ENCODE measurements at places on chromosomes 11 and 22.

GRCh38 chr11:131940126-131940525 is 569.7 kb downstream of the NTM start:
- DNase-seq: no peak

- peak; percentile 20 for DNase-seq
Observed at GRCh38 chr11:132692891-132693290, 839.4 kb downstream of the OPCML start.

DNA sequence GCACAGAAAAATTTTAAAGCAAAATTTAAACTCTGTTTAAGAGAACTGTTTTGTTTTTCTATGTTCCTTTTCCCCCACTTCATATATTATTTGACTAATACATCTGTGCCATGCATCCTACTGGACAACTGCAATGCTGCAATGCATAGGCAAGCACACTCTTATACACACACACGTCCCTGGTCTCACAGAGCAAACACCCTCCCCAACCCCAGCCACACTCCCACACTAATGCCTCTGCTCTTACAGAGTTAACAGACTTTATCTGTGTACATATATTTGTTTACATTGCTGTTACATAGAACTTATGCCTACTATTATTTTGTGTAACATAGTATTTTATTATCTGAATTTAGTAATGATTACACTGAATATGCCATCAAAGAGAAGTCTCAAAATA is 25.5 kb upstream of the CTSC start:
- DNase-seq: no peak

GRCh38 chr11:97502201-97502600 is 1112.4 kb downstream of the JRKL start:
- no peak for DNase-seq

- peak; percentile 46 for DNase-seq
Observed at GRCh38 chr11:60762851-60763691, 6.4 kb downstream of the MS4A15 start.

DNA sequence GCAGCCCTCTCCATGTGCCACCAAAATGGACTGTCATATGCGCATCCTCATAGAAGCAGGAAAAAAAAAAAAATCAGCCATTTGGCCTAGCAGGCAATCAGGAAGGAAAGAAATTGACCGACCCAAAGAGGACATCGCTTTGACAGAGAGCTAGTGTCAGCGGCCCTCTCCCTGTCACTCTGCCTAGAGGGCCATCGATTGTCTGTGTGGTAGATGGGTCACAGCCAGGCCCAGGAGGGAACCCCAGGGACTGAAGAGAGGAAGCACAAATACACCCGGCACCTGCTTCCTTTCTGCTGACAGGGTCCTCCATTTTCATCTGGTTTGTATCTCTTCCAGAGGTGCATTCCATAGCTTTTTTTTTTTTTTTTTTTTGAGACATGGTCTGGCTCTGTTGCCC is 21.8 kb downstream of the VPS37C start:
- no peak for DNase-seq

GRCh38 chr11:64577202-64577601 is 13.8 kb upstream of the SLC22A12 start:
- no peak for DNase-seq
